ENCODE measurements at places on chromosomes 2 and 18.

DNA sequence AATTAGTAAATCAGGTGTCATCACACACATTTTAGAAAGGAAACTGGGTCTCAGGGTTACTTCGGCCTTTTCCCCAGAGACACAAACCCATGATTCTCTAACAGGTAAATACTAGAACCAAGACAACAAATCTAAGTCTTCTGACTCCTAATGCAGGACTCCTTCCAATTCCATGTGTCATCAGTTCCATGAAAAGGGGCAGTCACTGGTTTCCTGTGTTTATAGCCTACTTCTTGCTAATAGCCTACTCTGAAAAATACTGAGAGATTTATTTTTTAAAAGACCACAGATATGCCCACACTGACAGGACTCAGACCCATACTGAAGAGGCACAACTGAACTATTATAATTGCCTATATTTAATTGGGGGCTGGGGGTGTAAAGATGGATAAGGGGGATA, 33.0 kb downstream of the RAB1A start:
- no peak for DNase-seq

GRCh38 chr2:50148632-50149031, 883.3 kb downstream of the NRXN1 start:
- no peak for DNase-seq

DNA sequence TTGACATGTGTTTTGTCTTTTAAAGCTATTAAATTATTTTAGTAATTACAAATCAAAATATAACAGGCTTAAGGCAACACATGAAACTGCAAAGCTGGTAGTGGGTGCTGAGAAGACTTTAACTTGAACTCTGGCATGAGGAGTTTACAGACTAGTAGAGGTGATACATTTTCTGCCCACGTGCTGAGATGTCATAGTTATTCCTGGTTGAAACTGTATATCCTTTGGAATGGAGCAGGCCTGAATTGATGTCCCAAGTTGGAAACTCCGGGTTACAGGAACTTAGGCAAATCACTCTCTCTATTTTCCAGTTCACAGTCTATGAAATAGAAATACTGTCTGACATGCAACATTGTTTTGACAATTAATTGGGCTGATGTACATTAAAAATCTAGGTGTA, 177.1 kb upstream of the NOL4 start:
- no peak for DNase-seq

GRCh38 chr18:75123113-75123512, 85.8 kb downstream of the PTGR3 start:
- no peak for DNase-seq

GRCh38 chr2:136115183-136115761, 2.7 kb downstream of the CXCR4 start:
- no peak for DNase-seq

DNA sequence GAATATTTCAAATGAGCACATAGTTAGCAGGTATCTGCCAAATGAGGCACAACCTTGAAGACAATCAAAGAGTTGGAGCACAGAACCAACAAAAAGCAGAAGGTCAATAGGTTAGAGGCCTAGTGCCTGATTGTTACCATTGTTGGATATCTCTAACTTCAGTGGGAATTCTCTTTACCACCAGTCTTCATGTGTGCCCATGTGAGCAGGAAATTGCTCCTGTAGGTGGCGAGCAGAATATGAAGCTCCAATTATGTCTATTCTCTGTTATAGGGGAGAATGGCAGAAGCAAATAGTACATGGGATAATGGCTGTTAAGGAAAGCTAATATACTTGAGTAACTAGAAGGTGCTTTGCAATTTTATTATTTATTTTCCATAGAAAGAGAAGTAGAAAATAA, 14.9 kb upstream of the ZNF385B start:
- no peak for DNase-seq

DNA sequence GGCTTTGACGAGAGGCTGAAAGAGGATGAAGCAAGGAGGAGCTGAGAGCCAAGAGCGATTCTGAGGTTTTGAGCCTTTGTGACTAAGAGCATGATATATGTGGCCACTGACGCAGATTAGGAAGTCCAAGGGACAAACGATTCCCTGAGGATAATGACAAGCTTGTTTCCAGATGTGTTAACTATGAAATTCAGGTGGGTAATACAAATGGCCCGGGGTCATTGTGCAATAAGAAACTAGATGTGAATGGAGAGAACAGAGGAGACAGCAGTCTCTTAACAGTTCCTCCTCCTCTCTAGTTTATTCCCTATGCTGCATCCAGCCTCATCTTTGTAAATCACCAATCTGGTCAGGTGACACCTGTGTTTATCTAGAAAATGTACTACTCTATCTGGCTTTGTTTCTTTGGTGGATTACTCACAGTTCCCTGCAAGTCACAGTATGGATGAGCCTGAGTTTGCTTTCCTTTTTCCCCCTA, 84.2 kb downstream of the SOCS6 start:
- DNase-seq: no peak

GRCh38 chr2:30776831-30777635, 30.2 kb downstream of the CAPN13 start:
- no peak for DNase-seq

- no peak for DNase-seq
Observed at GRCh38 chr2:21683838-21684237, 560.1 kb downstream of the TDRD15 start.

GRCh38 chr2:218010140-218010983, 7.6 kb upstream of the TNS1 start:
- DNase-seq: no peak

DNA sequence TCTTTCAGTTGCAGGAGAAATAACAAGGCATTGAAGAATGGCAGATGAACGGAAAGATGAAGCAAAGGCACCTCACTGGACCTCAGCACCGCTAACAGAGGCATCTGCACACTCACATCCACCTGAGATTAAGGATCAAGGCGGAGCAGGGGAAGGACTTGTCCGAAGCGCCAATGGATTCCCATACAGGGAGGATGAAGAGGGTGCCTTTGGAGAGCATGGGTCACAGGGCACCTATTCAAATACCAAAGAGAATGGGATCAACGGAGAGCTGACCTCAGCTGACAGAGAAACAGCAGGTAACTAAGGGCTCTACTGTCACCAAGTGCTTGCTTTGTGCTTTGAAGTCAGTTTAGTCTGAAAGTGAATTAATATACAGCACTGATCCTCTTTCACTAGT, 118.5 kb upstream of the UNC80 start:
- no peak for DNase-seq

DNA sequence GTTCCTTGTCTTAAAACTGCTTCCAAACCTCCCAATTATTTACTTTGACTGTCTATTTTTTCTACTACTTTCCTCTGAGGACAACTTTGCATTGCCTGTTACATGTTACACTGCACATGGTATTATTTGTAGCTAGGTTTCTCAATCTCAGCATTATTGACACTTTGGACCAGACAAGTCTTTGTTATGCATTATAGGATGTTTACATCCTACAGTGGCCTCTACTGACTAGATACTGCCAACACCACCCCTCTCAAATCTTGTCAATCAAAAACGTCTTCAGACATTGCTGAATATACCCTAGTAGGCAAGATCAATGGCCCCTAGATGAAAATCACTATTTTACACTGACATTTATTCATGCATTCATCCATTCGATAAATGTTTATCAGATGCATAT, 129.6 kb upstream of the DNAJC10 start:
- no peak for DNase-seq

DNA sequence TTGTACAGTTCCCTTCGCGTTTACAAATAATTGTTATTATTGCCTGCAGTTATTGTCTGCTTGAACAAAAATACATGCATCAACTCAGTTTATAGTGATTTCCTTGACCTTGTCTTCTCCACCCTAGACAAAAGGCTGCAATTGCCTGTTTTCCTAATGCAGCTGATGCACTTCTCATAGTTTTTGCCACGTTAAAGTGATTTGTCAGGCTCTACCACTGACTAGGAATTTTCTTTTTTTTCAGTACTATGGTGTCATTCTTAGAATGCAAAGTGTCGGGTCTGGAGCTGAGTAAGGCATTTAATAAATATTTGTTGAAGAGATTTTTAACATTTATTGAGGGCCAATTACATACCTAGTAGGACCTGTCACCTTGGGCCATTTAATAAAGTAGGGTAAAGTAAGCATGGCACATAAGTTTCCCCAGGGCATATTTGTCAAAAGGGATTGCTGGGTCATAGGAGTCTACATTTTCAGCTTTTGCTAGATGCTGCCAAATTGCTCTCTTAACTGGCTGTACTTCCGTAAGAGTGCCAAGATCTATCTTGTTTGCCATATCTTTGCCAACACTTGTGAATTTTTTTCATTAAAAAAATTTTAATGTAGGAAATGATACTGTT, 24.1 kb downstream of the ACSL3 start:
- DNase-seq: no peak

DNA sequence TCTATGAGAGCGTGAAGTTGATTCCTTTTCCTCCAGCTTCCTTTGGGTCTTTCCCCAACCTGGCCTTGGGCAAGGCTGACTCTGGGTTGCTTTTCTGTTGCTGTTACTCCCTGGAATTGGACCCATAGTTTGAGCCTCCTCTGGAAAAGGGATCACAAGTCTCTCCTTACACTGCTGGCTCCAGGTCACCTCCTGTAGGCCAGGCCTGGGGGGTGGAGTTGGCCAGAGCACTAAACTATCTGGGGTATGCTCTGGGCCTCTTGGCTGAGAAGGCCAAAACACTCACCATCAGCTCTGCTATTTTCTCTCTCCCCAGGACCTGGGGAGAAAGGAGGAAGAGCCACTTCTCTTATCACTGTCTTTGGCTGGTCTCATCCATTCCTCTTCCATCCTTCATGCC, 56.5 kb upstream of the NCOA1 start:
- no peak for DNase-seq

DNA sequence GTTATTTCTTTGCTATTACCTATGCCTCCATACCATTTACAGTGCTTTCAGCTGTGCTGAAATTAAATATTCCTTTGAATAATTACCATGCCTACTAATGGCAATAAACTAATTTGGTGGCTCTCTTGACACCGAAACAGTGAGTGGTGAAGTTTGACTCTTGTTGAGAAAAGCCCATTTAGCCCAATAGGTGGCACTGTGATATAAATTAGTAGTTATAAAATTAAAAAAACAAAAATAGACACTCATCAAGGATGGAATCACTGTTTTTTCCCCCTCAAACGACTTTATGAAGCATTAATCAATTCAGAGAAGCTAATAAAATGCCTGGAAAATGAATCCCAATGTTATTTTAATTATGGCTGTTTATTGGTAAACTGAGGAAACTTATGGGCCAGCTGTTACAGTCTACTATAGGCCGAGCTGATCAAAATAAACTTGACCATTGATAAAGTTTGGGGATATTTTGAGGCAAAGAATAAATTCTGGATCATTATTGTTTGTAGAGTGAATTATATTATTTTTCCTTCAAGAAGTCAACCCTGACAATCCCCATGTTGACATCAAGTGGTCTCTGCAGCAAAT, 339.6 kb downstream of the TRIB2 start:
- no peak for DNase-seq

DNA sequence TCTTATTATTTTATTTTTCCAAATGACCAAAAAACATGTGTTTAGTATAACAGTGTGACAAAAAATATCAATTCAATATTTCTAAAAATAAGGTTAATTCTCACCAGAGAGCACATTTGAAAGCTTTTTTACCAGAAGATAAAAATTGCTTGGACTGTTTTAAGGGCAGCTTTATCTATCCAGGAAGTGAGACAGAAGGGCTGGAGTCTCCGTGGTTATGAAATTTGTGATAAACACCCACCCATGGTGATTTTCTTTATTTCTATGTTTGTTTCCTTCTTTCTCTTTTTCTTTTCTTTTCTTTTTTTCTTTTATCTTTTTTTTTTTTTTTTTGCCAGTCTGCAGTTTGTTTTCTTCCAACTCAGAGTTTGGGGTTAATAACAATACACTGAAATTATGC, 298.5 kb downstream of the PIEZO2 start:
- no peak for DNase-seq

DNA sequence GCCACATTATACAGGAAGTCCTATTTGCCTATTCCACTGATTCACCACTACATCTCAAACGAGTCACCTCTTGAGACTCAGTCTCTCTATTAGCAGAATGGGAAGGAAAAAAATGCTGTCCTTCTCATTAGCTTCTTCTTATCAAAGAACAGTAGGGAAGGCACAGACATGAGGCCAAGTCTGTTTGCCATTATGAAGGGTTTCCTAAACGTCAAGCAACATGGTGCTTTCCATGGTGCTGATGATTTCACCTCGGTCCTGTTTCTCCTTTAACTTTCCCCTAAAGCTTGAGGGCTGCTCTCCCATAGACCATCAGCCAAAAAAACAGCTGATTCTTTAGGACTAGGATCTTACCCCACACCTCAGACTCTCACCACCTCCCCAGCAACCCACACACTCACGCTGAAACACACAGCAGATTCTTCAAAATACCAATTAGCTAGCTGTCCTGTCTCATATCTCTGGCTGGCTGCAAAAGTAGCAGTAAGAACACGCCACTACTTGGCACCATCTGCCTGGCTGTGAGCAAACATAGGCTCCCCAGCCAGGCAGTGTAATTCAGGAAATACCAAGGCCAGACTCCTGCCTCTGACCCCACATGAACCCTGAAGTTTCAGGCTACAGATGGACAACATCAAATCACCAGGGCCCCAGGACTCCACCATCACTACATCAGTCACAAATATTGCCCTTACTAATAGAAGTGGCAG, 30.5 kb downstream of the GALNT14 start:
- DNase-seq: peak; percentile 30

GRCh38 chr2:238061315-238062202, 758 bp downstream of the SCLY start:
- DNase-seq: peak; percentile 42

- no peak for DNase-seq
Observed at GRCh38 chr2:26897807-26898479, 50.0 kb downstream of the DPYSL5 start.

GRCh38 chr2:60148716-60149115, 404.7 kb downstream of the BCL11A start:
- no peak for DNase-seq

GRCh38 chr18:26740396-26740795, 125.1 kb downstream of the AQP4 start:
- no peak for DNase-seq

- DNase-seq: no peak
Observed at GRCh38 chr2:239302083-239302807, 98.6 kb downstream of the HDAC4 start.
